ENCODE measurements at places on chromosomes 5 and 9.
A peak's percentile ranks its signal among the peaks of the same experiment; 100 is the strongest.

DNA sequence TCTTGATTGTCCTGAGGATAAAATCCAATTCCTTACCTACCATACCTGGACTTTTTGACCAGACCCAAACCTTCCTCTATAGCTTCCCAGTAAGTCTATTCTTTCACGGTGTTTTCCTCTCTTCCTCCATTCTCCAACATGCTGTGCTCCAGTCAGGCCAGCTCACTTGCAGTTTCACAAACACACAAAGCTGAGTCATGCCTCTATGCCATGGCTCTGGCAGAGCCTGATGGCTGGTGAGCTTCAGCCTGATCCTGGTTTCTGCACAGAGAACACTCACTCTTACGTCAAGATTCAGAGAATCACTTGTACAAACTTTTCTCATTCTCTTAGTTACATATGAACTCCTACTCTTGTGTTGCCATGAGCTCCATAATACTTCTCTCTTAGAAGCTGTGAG lies 27.7 kb upstream of the PAX5 start:
- DNase-seq = no peak

DNA sequence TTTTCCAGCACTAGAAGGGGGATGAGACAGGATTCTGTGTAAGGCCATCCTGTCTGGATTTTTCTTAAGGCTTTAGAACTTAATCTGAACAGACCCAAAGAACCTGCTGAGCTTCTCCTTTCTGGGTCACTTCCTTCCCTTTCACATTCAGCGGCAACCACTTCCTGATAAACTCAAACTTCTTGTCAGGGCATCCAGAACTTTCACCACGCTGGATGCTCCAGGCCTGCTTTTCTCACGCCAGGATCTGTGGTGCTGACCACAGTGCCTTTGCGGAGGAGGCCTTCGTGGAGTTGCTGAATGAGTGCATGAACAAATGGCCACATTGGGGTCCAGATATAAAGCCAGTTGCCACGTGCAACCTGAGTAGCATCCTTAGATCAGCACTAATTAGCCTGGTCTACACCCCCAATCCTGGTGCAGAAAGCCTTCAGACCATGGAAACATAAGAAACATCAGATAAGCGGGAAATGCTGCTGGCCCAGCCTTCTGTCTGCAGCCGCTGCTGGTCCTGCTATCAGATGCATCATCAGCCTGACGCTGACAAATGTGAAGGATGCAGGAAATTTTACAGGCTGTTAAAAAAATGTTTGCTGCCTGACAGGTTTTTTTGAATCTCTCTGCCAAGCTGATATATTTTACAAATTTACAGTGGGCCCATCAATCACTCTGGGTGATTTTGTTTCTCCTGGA lies 75.3 kb upstream of the BARHL1 start:
- DNase-seq = no peak

DNA sequence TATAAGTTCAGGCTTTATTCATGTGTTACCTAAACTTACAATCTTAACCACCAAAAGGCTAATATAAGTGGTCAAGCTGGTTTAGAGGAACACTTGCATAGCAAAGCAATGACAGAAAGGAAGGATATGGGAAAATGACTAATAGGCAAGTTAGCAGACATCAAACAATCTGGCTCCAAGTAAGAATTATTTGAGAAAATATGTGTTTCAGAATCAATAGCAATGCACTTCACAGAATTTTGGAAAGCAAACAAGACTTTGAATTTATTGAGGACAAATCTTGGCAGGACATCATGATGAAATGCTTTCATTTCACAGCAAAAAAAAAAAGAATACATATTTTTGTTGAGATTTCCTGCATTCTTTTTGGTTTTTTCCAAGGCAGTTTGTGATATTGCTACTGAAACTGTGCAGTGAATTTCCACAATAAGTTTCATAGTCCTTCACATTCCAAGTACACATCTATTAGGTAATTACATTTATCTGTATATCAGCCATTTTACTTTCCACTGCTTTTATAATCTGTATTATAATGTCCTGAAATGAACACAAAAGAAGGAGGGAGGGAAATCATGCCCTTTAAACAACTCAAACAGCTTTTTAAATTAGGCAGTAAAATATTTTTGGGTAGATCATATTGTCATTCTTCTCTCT lies 417.9 kb downstream of the NR2F1-AS1 start:
- DNase-seq = peak; percentile 89

GRCh38 chr5:132607095-132607494 lies 50.3 kb downstream of the RAD50 start:
- DNase-seq = no peak

DNA sequence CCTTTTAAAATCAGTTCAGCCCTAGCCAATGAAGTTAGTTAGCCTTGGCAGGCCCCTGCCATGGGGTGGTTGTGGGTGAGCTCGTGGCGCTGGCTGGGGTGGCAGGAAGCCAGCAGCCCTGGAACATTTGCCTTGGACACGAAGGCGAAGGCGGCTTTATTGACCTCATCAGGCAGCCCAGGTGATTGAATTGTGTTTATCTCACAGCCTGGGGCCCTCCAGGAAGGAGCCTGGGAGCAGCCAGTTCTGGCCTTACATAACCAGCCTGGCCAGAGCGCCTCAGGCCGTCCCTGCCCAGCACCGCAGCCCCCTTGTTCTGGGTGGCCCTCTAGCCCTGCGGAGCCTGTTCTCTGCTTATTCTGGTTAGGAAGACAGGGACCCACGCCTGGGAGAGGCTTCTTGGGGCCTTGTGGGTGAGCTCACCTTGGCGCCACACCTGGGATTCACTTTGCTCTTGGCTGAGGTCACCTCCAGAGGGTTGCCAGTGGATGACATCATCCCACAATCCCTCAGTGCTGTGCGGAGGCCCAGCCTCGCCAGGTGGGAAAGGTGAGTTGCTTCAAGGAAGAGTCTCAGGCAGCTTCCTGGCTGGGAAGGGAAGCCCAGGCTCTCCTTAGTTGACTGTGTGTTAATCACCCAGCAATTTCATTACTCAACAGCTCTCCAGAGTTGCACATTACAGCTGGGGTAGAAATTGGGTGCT lies 54.4 kb upstream of the RPL26L1 start:
- peak; percentile 61 for DNase-seq

DNA sequence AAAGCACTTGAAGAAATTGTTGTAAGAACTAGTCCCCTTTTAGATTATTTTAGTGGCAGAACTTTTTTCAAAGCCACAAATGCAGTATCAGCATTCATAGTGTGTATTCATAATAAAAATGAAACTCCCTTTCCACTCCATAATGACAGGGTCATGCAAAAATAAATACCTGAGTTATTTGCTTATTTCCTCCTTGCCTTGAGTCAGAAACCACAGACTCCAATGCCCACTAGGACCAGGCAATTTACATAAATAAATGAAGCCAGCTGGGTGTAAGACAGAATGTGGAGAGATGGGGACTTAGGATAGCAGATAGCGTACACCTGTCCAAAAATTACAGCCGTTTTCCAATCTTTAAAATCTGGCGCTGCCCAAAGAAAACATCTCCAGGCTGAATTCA lies 417.8 kb downstream of the TMEM161B start:
- DNase-seq = no peak

- DNase-seq = no peak
Measured at GRCh38 chr5:173826086-173826427, 62.1 kb upstream of the CPEB4 start.

DNA sequence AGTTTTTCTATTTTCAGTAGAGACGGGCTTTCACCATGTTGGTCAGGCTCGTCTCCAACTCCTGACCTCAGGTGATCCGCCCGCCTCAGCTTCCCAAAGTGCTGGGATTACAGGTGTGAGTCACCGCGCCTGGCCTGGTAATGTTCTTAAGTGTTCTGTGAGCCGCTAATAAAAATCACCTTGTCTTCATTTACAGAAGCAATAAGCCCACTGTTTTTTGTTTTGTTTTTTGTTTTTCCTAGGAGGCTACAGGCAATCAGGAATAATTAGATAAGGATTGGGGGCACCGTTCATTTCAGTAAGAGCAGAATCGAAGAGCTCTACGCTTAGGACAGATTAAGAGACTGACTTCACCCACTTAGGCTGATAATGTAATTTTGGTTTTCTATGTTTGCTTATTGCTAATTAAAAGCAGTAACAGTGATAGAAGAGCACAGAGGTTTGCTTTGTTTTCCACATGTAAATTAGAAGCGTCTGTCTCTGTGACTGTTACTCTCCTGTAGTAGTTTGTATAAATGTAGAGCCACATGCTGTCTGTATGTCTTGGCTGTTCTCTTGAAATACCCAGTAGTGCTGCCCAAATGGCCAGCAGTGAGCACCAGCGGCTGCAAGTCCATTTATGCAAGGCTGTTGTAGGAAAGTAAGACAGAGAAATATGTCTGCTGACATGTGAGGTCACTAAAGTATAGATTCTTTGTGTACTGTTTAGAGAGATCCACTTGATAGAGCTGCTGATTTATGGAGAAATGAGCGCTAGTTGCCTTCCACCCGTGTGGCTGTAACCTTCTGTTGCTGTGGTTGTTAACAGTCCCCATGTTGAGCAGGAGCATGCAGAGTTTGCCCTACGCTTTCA lies 30.5 kb downstream of the TRIO start:
- DNase-seq = peak; percentile 49

- DNase-seq = peak; percentile 75
Measured at GRCh38 chr9:130461218-130461630, 16.5 kb downstream of the ASS1 start.

GRCh38 chr9:125423964-125424363 lies 162.3 kb downstream of the GAPVD1 start:
- no peak for DNase-seq

GRCh38 chr5:125294844-125295243 lies 548.4 kb upstream of the ZNF608 start:
- DNase-seq = no peak

DNA sequence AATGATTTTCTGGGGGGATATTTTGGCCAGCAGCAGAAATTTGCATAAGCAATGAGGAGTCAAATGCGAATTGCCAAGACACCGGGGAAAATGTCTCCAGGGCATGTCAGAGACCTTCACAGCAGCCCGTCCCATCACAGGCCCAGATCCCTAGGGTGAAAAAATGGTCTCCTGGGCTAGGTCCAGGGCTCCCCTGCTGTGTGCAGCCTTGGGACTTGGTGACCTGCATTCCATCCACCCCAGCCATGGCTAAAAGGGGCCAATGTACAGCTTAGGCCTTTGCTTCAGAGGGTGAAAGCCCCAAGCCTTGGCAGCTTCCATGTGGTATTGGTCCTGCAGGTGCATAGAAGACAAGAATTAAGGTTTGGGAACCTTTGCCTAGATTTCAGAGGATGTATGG lies 534.5 kb upstream of the MEF2C start:
- DNase-seq = no peak

All from adipocyte (in vitro differentiated cells).